ENCODE measurements at places on chromosomes 11 and 22.

DNA sequence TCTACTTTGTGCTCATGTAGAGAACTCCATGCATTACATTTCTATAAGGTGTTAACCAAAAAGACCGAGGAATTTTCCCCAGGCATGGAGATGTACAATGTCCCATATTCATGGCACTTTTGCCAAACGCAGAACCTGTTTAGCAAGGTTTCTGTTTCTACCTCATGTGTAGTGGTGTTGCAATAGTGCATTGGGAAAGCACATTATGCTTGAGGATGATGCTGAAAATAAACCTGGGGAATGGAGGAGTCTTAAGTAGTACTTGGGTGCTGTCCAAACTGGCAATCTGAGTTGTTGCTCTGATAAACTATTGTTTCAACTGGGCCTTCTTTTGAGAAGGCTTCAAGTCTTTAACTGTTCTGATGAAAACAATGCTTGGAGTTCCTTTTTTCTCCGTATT is 11.5 kb upstream of the MUC15 start:
- no peak for DNase-seq

GRCh38 chr11:56740886-56741285 is 7.6 kb downstream of the OR9G4 start:
- DNase-seq: no peak

DNA sequence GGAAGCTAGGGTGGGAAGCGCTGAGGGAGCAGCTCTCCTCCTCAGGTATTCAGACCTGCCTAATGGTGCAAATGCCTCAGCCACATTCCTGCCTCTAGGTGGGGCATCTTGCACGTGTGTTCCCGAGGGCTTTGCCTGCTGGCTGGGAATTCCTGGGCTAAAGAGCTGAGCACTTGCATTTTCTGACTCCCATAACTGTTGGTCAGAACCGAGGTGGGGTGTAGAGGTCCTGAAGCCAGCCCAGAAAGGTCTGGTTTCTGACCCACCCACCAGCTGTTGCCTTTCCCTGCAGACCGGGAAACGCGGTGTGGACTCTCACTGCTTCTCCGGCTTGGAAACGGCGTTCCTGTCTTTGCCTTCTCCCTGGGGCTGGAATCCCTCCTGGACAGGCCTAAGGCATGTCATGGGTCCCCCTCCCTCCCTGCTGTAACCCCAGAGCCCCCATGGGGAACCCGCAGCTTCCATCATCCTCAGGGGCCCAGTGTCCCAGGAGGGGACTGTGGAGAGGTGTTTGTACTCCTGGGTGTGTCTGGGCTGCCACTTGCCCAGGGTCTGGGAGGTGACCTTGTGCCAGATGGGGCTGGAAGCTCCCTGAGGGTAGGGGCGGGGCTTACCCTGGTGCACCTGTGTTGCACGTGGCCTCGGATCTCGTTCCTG is 24.0 kb upstream of the SMIM38 start:
- DNase-seq: peak; percentile 86

GRCh38 chr11:1460396-1460985 is 26.1 kb downstream of the MOB2 start:
- DNase-seq: no peak

GRCh38 chr11:30861531-30861930 is 275.4 kb upstream of the MPPED2 start:
- DNase-seq: no peak

GRCh38 chr11:13538044-13538443 is 42.2 kb upstream of the PTH start:
- no peak for DNase-seq

GRCh38 chr11:85898456-85898855 is 43.3 kb downstream of the CCDC83 start:
- DNase-seq: no peak

DNA sequence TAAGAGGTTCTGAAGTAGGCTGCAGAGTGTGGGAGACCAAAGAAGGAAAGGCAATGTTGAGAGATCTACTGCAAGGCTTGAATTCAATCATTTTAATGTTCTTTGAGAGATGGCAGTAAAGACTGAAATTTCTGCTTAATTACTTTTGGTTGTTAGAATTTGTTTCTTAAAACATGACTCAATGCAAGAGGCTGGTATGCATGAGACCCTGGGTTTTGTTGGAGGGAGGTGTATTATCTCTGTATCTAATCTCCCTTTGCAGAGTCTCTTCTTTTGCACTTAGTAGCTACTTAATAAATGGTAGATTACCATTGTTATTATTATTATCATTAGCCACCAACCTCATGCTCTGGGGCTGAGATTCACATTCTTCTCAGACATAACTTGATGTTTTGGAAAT is 87.4 kb upstream of the DRD2 start:
- no peak for DNase-seq

- no peak for DNase-seq
Observed at GRCh38 chr11:117023178-117023577, 75.0 kb downstream of the SIK3 start.

GRCh38 chr22:37088750-37089408 is 20.6 kb downstream of the TMPRSS6 start:
- DNase-seq: no peak

- no peak for DNase-seq
Observed at GRCh38 chr11:75254326-75254725, 13.8 kb downstream of the TPBGL start.

DNA sequence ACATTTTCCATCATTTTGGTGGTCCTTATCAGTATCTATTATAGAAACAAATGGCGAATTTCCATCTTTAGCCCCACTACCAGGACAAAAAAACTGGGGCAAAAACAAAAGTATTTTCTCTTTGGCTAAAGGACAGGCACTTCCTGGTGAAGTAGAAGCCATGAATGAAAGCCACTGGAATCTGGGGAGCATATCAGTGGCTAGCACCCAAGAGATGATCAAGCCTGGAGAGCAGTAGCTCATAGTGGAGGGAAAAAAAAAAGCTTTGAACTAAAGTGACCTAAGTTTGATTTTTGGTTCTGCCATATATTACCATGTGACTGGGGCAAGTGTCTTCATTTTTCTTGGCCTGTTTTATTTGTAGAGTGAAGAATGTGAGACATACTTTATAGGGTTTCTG is 272.3 kb downstream of the GUCY1A2 start:
- DNase-seq: no peak

- DNase-seq: no peak
Observed at GRCh38 chr11:26777372-26777808, 55.5 kb upstream of the SLC5A12 start.

- no peak for DNase-seq
Observed at GRCh38 chr11:78840200-78840599, 265.5 kb upstream of the NARS2 start.

- DNase-seq: no peak
Observed at GRCh38 chr22:29715705-29716104, 4.1 kb upstream of the CABP7 start.

DNA sequence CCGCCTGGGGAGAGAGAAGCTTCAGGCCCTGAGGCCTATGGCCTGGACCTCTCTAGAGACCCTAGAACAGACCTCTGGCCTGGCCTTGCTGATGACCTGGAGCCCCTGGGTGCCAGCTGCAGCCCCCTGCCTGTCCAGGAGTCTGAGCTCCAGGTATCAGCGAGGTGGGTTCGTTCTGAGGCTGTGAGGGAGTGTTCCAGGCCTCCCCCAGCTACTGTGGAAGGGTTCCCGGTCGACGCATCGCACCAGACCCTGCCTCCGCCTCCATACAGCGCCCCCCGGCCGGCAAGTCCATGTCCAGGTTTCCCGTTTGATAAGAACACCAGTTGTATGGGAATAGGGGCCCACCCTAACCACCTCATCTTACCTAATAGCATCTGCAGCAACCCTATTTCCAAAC is 111.1 kb downstream of the KCNQ1 start:
- no peak for DNase-seq

- DNase-seq: no peak
Observed at GRCh38 chr11:15276621-15277020, 161.9 kb downstream of the INSC start.

GRCh38 chr22:32627091-32627490 is 152.5 kb downstream of the FBXO7 start:
- DNase-seq: no peak

GRCh38 chr11:19777039-19777376 is 64.4 kb downstream of the NAV2 start:
- DNase-seq: peak; percentile 25

DNA sequence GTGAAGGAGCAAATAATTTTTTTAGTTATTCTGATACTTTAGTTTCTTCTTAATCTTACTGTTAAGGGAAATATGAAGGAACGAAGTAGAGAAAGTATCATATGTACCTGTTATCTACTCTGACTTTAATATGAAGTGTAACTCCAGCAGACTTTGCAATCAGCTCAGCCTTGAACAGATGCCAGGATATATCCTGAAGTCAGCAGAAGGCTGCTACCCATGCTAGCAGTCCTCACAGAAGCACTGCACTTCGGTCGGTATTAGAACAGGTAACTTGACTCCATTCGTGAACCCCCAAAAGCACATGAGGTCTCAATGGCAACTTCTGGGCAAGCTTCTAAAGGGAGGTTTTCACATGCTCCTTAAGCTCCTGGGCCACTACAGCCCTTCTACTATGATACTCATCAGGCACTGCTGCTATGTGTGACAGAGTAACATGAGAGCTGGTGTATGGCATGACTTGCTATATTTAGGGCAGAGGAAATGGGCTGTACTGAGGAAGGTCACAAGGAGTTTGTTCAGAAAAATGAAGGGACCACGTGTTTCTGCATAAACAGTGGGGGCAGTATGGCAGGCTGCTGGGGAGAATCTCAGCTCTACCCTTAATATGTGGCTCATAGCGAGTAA is 344.1 kb downstream of the SOX6 start:
- DNase-seq: no peak

GRCh38 chr11:19284881-19285280 is 44.1 kb upstream of the E2F8 start:
- no peak for DNase-seq

GRCh38 chr11:12259956-12260355 is 117.4 kb upstream of the PARVA start:
- DNase-seq: no peak

DNA sequence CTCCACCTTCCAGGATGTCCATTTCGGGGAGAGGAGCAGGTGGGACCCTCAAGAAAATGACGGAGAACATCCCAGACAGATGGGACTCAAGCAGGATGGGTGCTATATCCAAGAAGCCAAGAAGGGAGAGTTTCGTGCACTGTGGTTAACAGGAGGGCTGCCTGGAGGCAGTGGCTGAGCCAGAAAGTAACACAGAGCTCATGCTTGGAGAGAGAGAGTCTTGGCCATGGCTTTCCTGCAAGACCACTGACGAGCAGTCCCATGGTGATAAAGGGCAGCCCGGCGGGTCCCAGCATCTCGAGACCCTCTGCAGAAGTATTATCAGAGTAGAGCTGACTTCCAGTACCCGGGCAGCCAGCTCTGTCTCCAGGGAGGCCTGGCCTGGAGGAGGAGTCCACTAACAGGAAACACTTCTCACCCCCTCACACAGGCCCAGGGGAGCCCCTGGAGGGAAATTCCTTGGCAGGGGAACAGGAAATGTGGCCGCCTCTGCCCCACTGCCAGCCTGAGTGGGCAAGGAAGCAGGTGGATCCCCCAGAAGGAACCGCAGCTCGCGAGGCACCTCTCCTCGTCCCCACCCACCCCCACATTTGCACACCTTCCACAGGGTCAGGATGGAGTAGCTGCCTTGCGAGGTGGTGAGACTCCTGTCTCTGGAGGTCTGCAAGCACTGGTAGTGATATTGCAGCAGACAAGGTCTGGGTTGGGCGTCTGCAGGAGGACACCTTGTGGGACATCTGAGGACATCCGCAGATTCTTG is 32.2 kb downstream of the CYTH4 start:
- DNase-seq: no peak

GRCh38 chr11:112520354-112520753 is 259.7 kb upstream of the PLET1 start:
- DNase-seq: no peak

GRCh38 chr11:35234460-35235156 is 95.6 kb downstream of the CD44 start:
- DNase-seq: no peak

DNA sequence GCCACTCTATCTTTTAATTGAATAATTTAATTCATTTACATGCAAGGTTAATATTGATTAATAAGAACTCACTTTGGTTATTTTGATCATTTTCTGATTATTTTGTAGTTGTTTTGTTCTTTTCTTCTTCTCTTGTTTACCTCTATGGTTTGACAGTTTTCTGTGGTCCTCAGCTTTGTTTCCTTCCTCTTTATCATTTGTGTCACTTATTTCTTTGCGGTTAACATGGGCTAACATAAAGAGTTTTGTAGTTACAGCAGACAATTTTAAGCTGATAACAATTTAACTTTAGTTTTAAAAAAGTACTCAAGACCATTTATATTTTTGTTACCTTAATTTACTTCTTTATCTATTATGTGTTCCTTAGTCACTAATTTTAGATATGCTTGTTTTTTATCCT is 1032.8 kb upstream of the RAG2 start:
- no peak for DNase-seq

DNA sequence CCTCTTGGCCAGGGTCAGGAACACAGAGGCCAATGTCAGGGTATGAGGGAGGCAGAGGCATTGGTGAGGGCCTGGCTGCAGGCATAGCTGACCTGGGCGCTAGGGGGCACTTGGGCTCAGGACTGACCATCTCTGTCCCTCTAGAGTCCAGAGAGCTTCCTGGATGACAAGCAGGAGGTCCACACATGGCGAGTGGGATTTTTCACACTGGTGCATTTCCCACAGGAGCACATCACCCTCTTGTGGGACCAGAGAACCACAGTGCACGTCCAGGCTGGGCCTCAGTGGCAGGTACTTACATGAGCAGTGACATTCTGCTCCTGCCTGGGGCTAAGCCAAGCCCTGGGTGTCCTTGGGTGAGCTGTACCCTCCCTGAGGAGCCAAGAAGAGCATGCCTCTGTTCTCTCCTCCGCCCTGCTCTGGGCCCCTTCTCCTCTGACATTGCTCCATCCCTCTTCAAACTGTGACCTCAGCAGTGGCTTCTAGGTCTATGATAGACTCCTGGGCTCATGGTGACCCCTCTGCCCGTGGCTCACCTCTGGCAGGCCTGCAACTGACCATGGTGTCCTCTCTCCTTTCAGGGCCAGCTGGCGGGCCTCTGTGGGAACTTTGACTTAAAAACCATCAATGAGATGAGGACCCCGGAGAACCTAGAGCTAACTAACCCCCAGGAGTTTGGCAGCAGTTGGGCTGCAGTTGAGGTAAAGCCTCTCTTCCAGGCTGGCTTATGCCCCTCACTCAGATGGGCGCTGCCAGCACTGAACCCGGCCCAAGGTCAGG is 46.6 kb downstream of the OTOG start:
- DNase-seq: no peak

- DNase-seq: no peak
Observed at GRCh38 chr11:46594374-46594700, 514 bp upstream of the AMBRA1 start.
